ENCODE measurements at places on chromosomes 7 and 10.

DNA sequence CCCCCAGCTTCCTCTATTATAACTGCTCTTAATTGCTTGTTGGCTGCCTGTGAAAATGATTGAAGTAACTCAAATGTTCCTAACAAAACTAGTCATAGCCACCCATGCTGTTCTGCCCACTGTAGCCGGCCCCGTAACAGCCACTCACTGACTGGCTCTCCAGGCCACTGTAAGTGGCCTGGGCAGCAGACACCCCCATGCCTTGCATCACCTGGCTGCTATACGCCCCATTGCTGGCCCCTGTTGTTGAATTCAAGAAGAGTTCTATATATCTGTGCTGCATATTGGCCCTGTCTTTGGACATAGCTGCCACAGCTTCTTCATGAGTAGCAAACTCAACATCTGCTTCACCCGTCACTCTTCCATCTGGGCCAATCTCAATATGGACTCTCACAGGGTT, 15.1 kb downstream of the FXYD4 start:
- no peak for DNase-seq

- no peak for DNase-seq
Observed at GRCh38 chr7:91655656-91656055, 224.8 kb downstream of the MTERF1 start.

- DNase-seq, result no peak
Observed at GRCh38 chr7:139699640-139700504, 77.9 kb downstream of the HIPK2 start.

DNA sequence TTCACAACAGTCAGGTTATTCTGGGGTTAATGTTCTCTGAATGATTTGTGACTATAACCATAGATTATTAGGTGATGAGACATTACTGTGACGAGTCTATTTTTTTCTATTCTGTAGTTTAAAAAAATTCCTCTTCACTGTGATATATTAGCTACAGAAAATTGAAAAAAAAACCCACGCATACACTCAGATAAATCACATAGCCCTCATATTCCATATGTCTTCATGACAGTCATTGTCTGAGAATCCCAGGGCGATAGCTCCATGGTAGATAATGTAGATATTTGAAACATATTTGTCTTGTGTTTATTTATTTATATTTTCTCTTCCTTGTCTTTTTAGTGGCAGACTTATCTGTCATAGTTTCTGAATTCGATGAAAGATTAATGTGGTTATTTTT, 110.0 kb downstream of the CAMK1D start:
- DNase-seq, result no peak

DNA sequence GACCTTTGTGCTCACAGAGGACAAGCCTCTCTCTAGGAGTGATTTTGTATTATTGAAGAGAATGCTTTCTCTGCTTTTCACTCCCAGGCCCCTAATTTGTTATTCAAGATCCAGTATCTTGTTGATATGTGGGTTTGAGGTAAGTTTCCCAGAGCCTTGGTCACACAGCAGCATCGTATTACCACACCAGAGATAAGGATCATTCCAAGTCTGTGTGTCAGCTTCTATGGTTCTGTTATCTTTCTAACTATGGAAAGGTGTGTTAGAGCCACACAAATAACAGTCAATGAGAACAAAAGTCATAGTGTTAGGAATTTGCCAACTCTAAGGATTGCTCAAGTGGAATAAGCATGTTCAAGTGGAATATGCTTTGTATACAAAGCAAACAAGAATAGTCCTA, 1208.3 kb downstream of the GATA3 start:
- DNase-seq, result no peak

- DNase-seq, result no peak
Observed at GRCh38 chr7:21099432-21099831, 312.7 kb upstream of the SP8 start.

DNA sequence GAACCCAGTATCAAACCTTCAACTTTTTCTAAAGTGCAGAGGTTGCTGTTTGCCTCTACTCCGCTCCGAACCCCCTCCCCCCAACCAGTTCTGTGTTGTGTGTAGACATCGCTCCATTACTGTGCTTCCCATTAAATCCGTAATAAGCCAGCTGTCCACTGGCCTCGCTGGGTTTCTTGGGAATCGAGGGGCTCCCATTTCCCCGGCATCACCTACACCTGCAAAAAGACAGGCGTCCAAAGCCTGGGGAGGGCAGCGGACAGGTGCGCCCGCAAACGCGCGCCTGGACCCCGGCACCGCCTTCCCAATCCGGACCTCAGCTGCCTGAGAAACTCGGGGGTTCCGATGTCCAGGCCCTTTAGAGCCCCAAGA, 631 bp downstream of the RTKN2 start:
- DNase-seq, result no peak

Data from esophagus squamous epithelium (tissue), 5 donors.